Myocyte (in vitro differentiated cells): ENCODE measurements at places on chromosomes 5 and 9. TPM values are rescaled to one million over a fixed set of nuclear protein-coding genes. Genes with fewer than 3 reads are reported as not detected.

DNA sequence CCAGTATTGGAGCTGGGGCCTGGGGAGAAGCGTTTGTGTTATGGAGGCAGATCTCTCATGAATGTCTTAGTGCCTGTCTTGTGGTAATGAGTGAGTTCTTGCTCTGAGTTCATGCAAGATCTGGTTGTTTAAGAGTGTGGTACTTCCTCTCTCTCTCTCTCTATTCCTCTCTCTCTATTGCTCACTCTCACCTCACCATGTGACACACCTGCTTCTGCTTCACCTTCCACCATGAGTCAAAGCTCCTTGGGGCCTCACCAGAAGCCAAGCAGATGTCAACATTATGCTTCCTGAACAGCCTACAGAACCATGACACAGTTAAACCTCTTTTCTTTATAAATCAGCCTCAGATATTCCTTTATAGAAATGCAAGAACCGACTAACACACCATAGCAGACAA lies 242.7 kb upstream of the ADRA1B start:
- no peak for DNase-seq

GRCh38 chr5:68287976-68288706 lies 72.6 kb downstream of the PIK3R1 start:
- DNase-seq, result peak; percentile 70

- no peak for DNase-seq
Measured at GRCh38 chr5:96942078-96942477, 6.2 kb downstream of the LNPEP start.

- DNase-seq, result no peak
Measured at GRCh38 chr5:39476843-39477220, 52.1 kb upstream of the DAB2 start.

- no peak for DNase-seq
Measured at GRCh38 chr5:95152131-95152530, 132.8 kb downstream of the MCTP1 start.

DNA sequence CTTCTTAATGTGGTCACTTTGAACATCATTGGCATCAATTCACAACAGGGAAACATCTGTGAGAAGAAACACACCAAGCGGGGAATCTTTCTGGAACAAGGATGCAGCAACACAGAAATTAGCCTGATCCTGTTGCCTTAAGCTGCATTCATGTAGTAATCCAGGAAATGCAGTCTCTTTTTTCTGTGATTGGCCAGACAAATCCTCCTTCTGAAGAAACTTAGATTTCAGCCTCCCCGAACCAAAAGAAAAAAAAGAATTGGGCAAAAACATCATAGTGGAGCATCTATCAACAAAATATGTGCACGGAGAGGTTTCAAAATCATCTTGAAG lies 7.2 kb upstream of the XPA start:
- no peak for DNase-seq

GRCh38 chr9:85112391-85112790 lies 442.9 kb downstream of the NTRK2 start:
- DNase-seq, result no peak

GRCh38 chr9:111442360-111443027 lies 41.7 kb downstream of the ECPAS start:
- no peak for DNase-seq

The PCDHA9 gene
- under 0.01 and 0.03 TPM in 2 replicates for total RNA-seq

The BHMT2 gene
- 0.64 and 1.2 TPM in 2 replicates for total RNA-seq

The ADAMTS2 gene
- total RNA-seq, result 25.5 and 31.9 TPM in 2 replicates

The PCDHGB1 gene
- total RNA-seq, result 8.7 and 9.8 TPM in 2 replicates

The FAM174A gene
- 57.3 and 76.0 TPM in 2 replicates for total RNA-seq

The SUSD3 gene
- total RNA-seq, result not detected in 2 replicates

The OLFM1 gene
- total RNA-seq, result not detected in 2 replicates
